ENCODE measurements at places on chromosomes 7 and 10.

DNA sequence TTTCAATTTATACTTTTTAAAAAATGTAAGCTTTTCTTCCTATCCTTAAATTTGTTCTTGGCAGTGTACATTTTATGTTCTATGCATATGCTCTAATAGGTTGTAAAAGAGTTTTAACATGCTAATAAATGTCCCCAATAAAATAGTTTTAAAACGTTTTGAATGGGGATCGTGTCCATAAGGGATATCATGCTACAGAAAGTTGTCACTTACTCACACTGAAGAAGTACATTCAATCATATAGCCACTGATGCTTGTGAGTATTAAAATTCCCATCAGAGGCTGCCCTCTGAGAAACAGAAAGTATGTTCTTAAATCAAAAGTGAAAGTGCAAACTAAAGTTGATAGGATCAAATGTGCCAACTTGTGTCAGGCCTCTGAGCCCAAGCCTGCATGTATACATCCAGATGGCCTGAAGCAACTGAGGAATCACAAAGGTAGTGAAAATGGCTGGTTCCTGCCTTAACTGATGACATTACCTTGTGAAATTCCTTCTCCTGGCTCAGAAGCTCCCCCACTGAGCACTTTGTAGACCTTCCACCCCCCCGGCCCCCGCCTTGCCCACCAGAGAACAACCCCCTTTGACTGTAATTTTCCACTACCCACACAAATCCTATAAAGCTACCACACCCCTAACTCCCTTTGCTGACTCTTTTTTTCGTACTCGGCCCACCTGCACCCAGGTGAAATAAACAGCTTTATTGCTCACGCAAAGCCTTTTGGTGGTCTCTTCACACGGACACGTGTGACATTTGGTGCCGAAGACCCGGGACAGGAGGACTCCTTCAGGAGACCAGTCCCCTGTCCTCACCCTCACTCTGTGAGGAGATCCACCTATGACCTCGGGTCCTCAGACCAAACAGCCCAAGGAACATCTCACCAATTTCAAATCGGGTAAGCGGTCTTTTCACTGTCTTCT is 877 bp upstream of the NOD1 start:
- DNase-seq, result no peak

DNA sequence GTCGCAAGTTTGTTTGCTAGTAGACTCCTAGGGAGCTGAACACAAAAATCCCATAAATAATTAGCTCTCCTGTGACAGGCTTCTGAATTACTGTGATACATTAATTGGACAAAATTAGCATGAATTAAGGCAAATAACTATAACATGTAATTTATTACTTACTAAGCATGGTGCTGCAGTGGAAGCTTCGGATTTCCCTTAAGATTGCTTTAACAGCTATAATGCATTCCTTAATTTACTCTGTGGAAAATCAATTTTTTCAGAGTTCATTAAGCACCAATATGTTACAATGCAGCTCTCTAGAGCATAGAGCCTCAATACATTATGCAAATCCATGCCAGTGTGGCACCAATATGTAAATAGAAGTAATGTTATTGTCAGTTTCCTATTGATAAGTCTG is 201.5 kb downstream of the MDFIC start:
- no peak for DNase-seq

GRCh38 chr10:7410862-7411670 is at the start of gene SFMBT2:
TSS of gene SFMBT2 (minus strand) at chr10:7411034. CDS start at chr10:7381898, 29,136 bp downstream.
- peak; percentile 29 for DNase-seq

DNA sequence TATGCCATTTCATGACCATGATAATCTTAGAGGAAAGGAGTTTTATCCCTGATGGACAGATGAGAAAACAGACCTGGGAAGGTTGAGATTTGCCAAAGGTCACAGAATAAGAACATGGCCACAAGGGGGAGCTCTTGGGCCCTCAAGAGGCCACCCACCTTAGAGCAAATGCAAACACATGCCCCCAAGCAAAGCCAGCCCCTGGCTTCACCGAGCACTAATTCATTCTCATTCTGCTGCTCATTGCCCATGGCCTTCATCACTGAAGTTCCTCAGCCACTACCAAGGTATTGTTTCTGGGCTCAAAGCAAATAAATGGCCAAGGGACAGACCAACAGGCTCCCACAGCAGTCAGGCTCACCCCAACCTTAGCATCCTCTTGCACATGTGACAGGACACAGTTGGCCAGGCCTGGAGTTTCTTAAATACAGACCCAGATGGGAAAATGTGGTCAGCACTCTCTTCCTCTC is 44.2 kb downstream of the PDLIM1 start:
- DNase-seq, result peak; percentile 46

DNA sequence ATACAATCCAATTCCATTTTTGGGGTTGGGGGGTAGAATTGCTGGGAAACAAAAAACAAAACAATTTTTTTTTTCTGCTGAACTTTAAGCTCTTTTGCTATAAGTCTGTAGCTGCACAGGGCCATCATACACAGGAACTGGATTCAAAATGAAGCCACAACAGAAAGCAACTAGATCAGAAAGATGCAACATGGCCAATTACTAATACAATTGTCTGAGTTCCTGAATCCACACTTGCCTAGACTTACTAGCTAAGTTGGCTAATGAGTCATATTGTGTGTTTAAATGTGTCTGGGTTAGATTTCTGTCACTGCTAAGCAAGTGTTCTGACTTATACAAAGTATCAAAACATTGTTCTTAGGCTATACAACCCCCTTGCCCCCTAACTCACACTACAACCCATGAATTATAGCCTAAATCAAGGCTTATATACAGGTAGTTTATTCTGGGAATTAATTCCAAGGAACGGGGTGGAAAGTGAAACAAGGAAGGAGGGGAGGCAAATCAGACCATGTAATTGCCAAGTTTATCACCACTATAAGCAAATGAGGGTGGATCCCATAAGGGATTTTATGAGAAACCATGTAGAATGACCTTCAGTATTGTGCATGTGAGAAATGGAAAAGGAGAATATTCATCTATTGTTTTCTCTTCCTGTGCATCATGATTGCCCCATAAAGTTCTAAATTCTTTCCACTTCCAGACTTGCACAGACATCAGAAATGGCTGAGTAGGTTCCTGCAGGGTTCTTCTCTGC is 337.9 kb upstream of the SORCS1 start:
- no peak for DNase-seq

Measured in NCI-H446 (cell line).